Right cardiac atrium (tissue), 5 donors: ENCODE measurements at places on chromosomes 6 and 20. TPM values are rescaled to one million over a fixed set of nuclear protein-coding genes. Genes with fewer than 3 reads are reported as not detected.

The LAMA2 gene
- polyA plus RNA-seq: 28.7 TPM

The RHAG gene
- polyA plus RNA-seq: 2.8 TPM

The SPATA25 gene
- polyA plus RNA-seq: 1.7 TPM

The GNAS-AS1 gene
- 0.32 TPM for polyA plus RNA-seq

The DDAH2 gene
- polyA plus RNA-seq: 57.4 TPM

The KCNK15 gene
- polyA plus RNA-seq: 0.70 TPM

The HSP90AB1 gene
- 586 TPM for polyA plus RNA-seq

The DSP gene
- 94.7 TPM for polyA plus RNA-seq

The SMLR1 gene
- not detected for polyA plus RNA-seq

The RAB23 gene
- polyA plus RNA-seq: 6.1 TPM

GRCh38 chr6:137341681-137342195 is 122.6 kb upstream of the IFNGR1 start:
- peak; percentile 73 for DNase-seq

DNA sequence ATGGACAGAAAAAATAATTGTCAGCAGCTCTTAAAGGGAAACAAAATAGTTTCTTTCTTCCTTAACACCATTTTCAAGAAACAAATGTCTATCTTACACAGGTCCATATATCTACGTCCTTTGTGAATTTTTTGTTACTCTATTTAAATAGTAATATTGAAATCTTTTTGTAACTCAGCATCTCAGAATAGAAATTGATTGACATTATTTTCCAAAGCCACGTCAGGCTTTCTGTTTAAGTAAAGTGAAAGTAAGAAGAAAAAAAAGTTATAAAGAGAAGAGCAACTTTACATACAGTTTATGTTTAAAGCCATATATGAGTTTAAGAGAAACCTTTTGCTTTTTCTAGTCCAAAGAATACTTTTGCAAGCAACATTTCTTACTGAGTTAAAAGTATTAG is 402.9 kb upstream of the SOX4 start:
- no peak for DNase-seq

DNA sequence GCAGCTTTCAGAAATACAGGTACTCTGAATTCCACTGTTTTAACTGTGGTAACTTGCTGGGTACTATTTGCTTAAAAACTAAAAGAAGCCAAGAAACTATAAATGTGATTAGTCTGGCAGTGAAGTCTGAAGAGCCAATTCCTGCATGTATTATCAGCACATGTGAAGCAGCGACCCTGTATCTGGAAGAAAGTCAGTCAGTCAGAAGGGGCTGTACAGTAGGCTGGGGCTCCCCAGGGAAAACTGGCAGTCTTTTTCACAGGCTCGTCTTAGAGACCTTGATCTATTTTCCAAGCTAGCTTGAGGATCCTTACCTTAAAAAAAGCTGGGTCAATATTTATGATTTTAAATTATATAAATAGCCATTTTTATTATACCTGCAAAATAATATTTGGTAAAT is 104.9 kb downstream of the PDSS2 start:
- no peak for DNase-seq

- no peak for DNase-seq
Measured at GRCh38 chr6:64680446-64680845, 1026.6 kb downstream of the EYS start.

DNA sequence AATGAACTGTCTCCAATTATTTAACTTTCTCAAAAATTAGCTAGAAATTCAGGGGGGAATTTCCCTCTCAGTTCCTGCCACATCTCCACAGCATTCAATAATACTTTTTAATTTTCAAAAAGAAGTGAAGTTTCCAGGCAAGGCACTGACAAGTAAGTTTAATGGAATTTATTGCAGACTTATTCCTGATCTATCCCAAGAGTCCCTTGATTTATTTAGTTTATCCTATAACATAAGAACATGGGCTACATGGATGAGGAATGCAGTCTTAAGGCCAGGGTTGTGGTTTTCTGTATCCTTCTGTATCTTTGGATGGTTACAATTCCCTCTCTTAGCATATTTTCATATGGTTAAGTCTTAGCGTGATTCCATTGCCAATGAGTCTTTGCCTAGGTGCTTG is 126.5 kb downstream of the TSHZ2 start:
- DNase-seq: no peak

DNA sequence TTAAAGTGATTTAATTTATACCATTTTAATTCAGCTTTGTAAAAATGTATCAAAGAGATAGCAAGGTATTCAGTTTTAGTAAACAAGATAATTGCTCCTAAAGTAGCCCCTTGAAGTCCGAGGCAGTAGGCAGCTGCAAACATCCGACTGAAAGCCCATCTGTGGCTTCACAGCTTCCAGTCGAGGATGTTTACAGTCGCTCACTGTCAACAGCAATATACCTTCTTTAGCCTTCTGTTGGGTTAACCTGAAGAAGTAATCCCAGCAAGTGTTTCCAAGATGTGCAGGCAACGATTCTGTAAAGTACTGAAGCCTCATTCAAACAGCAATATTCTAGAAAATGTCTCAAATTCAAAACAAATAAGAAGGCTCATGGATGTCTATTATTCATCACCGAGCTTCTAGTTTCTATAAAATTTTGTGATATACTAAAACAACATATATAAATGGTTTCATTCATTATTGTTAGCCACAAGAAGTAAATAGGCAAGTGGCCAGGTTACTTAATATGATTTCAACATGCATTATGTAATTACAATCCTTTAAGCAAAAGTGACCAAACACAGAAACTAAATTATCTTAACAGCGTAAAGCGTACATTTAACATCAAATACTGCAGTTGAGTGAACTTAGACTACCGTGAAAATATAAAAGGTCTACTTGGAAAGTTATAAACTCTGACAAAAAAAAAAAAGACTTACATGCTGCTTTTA is 115.0 kb downstream of the OGFRL1 start:
- DNase-seq: no peak

DNA sequence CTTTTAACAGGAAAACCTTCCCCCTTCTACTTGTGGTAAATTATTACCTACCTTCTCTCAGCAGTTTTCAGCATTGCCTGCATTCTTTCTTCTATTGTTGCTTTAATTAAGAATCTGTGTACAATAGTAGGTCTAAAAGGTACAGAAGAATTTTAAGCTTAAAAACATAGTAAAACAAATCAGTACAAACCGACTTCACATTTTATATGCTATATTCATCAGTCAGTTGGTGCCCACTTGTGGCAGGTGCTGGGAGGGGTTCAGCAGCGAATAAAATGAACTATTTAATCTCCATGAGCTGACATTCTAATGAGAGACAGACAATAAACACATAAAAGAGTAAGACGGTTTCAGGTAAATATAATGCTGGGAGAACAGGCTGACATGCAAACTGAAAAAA is 73.4 kb upstream of the FBXO30 start:
- DNase-seq: no peak

DNA sequence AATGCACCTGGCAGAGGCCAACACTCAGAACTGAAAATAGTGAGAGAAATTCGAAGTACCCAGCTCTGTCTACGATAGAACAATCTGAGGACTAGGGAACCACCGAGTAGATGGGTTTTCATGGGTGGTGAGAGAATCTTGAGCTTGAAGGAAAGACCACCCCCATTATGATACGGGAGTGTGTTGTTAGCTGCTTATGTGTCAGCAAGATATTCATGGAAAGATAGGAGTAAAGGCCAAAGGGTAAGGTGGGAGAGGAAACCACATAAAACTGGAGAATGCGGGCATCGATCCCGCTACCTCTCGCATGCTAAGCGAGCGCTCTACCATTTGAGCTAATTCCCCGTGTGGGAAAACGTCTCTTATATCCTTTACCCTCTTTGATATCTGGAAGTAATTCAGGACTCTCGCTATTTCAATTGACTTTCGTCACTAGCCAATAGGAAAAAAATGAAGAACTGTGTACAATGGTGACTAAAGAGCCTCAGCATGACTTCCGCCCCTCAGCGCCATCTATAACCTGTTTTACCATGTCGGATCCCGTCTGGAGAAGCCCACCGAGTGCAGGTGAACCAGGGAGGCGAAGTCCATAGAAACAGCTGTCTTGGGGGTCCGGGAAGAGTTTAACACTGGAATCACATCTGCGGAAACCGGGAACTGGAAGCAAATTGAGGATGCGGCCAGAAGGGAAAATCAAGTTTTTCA is 25.0 kb upstream of the ABT1 start:
- peak; percentile 50 for DNase-seq

DNA sequence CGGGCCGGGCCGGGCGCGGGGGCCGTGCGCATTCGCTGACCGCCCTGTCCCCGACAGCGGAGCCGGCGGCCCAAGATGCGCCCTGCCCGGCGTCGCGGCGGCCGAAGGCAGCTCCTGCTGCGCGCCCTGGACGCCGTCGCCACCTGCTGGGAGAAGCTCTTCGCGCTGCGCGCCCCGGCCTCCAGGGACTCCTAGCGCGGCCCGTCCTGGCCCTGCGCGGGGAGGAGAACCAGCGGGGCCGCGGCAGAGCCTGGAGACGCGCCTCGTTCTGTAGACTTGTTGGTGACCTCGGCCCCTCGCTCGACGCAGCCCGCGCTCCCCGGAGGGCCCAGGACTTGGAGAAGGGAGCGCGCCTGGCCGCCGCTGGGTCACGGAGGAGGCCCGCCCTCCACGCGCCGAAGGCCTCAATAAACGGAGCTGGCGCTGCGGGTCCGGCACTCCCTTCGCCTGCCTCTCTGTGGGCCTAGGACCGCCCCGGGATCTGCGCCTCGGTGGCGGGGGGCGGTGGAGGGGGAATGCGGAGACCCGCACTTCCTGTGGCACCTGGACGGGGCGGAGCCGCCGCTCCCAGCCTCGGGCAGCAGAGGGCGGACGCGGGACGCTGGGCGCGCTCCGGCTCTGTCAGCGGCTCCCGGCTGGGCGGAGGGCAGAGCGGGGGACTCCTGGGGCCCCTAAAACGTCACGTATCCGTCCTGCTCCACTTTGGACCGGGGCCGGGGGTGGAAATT is 2.7 kb downstream of the C20orf204 start:
- peak; percentile 92 for DNase-seq

GRCh38 chr6:37314487-37315156 is 39.2 kb upstream of the RNF8 start:
- DNase-seq: peak; percentile 56

- no peak for DNase-seq
Measured at GRCh38 chr6:134932535-134933470, 17.1 kb downstream of the ALDH8A1 start.

DNA sequence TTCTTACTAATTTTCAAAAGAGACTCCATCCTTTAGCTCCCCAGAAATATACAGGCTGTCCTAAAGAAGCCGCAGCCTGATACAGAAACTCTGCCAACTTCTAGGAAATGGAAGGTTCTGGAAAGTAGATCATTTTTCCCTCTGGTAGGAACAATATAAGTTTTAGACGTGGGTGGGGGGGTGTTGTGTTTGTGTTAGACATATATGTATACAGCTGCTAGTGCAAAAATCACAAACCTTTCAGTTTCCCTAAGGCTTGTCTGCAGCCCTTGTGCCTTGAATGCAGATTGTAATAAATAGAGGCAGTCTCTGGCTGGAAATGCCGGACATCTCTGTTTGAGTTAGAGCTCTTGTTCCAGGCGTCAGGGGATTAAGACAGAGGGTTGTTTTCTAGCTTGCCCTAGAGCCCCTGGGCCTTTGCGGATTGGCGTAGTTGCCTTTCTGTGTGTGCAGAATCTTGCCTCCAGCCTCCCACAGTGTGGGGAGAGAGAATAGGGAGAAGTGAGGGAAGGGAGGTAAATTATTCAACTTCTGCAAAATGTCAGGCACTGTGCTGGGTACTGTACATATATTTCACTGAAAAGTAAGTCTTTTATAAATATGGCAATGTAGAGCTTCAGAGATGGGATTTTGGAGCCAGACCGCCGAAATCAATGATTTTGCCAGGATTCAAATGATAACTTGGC is 269.7 kb downstream of the PRL start:
- DNase-seq: no peak

GRCh38 chr6:1995636-1996035 is 249.8 kb downstream of the GMDS start:
- DNase-seq: no peak

GRCh38 chr20:38050686-38051085 is 17.1 kb downstream of the RPRD1B start:
- DNase-seq: no peak

GRCh38 chr6:127522714-127523113 is 3.6 kb upstream of the MTCL3 start:
- DNase-seq: no peak

DNA sequence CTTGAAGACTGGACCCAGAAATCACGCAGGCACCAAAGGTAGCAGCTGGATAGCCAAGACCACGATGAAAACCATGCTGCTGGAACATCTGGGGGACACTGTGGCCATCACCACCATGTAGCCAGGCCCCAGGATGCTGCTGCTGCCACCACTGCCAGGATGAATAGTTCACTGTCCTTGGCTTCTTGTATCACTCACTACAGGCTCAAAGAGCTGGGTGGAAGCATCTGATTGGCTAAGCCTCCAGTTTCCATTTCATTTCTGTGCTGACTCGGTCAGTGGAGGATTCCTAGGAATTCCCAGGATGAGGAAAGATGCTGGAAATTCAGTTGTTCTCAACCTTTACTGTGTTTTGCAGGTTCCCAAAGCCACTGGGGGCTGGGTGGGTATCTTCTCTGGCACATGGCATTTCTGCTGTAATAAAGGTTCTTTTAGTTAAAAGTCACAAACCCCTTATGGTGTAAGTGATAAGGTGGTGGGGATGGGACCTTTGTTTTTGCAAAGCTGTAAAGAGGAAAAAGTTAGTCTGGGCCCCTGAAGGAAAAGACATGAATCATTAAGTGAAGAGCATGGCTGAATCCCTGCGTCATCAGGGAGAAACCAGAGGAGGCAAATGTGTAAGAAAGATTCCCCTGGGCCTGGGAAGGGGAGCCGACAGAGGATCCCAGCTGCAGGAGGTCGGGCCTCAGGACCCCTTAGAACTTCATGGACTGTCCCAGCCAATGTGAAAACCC is 75.6 kb upstream of the RNF24 start:
- DNase-seq: no peak

DNA sequence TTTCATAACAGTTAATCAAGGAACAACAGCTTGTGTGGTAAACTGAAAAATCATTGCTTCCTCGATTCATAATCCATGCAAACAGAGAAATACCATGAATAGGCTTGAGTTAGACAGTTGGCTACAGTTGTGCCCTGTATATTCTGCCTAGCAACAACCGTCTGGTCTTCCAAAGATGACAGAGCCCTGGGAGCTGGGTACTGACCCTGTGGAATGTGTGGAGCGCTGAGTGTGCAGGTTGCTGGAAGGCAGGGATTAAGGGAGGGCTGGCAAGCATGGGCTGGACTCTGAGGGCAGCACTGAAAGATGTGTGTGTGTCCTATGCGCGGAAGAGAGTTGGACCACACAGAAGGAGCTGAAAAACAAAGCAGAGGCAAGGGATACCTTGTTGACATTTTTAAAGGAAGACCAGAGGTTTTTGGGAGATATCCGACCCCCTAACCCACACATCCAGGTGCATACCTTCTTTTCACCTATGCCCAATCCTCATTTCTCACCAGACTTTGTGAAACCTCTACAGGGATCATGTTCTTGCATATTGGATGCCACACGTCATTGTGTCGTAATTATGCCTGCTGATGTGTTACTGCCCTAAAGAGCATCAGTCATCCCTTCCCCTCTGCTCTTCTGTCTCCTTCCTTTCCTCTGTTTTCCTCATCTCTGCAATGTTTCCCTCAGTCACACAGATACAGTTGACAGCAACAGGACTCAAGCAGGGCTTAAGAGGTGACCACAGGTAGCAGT is 58.2 kb upstream of the VGLL2 start:
- peak; percentile 29 for DNase-seq
